ENCODE measurements at places on chromosomes 11 and 22.

GRCh38 chr11:68839911-68840641, 1.6 kb downstream of the CPT1A start:
- no peak for DNase-seq
- peak overlapping the region; percentile 91 for H3K4me3 ChIP-seq
- H3K36me3 ChIP-seq = no peaks in the 10 kb centered on the region
- no peaks in the 10 kb centered on the region for H3K27me3 ChIP-seq
- H3K4me1 ChIP-seq = peaks cover 84% of the 10 kb centered on the region

GRCh38 chr11:101567071-101567470, 16.7 kb downstream of the TRPC6 start:
- H3K36me3 ChIP-seq = no peaks in the 10 kb centered on the region
- no peak overlapping the region for H3K4me3 ChIP-seq
- no peak for DNase-seq
- no peak overlapping the region for H3K27ac ChIP-seq
- no peaks in the 10 kb centered on the region for H3K4me1 ChIP-seq

DNA sequence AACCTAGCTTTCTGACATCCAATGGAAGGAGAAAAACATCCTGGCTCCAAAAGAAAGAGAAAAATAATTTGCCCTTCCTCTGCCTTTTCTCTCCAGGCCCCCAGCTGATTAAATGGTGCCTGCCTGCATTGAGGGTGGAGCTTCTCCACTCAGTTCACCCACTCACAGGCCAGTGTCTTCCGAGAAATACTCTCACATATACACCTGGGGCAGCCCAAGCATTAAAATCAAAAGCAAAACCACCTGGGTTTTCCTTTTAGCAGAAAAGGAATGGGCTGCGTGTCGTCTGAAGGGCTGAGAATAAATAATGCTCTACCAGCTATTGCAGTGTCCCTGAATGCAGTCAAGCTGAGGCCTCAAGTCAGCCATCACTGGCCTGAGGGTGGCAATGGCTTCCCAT, 1143.8 kb upstream of the TENM4 start:
- H3K4me1 ChIP-seq = no peaks in the 10 kb centered on the region
- no peak overlapping the region for H3K4me3 ChIP-seq
- no peak for DNase-seq

DNA sequence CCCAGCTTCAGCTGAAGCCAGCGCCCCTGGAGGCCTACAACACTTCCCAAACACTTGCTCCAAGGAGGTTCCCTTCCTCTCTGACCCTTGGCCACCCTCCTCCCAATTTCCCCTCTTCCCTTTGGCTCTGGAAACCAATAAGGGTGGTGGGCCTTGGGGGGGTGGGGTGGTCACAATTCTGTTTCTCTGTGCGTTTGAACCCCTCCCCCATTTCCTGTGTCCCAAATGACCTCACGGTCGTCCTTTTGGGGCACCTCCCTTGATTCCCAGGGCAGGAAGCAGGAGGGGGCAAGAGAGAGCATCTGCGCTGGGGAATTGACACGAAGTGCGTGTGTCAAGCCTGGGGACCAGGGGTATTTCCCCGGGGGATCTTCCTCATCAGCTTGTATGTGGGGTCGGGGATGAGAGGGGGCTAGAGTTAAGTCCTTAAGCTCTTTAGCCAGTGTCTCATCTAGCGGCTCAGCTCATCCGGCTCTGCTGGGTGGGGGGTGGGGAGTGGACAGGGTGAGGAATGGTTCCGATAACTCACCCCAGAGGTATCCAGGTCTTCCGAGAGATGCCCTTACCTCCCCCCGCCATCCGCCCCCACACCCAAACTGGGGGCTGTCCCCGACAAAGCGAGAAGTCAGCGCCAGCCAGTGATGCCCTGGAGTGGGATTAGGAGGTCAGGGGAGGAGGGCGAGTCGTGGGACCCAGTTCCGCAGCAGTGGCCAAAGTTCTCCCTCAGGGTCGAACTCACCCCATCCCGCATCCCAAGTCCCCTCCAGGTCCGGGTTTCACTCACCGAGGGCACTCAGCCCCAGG, 587 bp downstream of the ESAM start:
- no peaks in the 10 kb centered on the region for H3K36me3 ChIP-seq
- peaks cover 56% of the 10 kb centered on the region for H3K4me1 ChIP-seq
- peak overlapping the region; percentile 99 for H3K27ac ChIP-seq
- peaks cover 57% of the 10 kb centered on the region for H3K27me3 ChIP-seq

DNA sequence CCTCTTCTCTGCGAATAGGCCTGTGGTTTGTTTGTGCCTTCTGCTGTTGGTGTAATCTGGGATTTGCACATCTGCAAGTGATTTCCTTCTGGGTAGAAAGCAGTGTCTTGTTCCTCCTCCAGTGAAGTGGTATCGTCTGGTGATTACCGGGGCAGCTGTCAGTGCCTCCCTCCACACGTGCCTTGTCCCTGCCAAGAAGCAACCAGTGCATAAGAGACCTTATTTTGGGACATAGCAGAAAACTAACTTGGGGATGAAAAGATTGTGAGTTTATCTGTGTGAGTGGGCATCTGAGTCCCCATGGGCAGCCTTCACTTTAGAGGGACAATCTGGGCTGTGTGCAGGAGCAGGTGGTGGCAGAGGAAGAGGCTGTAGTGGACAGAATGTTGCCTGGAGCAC, 71.5 kb upstream of the SORL1-AS1 start:
- DNase-seq = no peak
- no peaks in the 10 kb centered on the region for H3K36me3 ChIP-seq
- H3K4me3 ChIP-seq = no peak overlapping the region
- no peak overlapping the region for H3K27ac ChIP-seq
- H3K4me1 ChIP-seq = peaks cover 11% of the 10 kb centered on the region

DNA sequence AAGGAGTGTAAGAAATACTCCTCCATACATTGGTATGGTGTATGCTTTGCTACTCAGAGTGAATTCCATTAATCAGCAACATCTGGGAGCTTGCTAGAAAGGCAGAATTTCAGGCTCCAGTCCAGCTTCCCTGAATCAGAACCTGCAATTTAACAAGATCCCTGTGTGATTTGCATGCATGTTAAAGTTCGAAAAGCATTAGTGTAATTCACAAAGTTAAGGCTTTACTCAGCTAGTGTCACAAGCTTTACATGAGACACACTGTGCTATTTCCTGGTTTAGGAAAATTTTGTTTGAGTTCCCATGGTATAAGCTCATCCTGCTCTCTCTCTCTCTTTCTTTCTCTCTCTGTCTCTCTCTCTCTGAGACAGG, 37.0 kb upstream of the HEPHL1 start:
- H3K27me3 ChIP-seq = no peaks in the 10 kb centered on the region
- no peak for DNase-seq
- no peak overlapping the region for H3K27ac ChIP-seq
- H3K36me3 ChIP-seq = no peaks in the 10 kb centered on the region
- no peak overlapping the region for H3K4me3 ChIP-seq
- no peaks in the 10 kb centered on the region for H3K4me1 ChIP-seq

DNA sequence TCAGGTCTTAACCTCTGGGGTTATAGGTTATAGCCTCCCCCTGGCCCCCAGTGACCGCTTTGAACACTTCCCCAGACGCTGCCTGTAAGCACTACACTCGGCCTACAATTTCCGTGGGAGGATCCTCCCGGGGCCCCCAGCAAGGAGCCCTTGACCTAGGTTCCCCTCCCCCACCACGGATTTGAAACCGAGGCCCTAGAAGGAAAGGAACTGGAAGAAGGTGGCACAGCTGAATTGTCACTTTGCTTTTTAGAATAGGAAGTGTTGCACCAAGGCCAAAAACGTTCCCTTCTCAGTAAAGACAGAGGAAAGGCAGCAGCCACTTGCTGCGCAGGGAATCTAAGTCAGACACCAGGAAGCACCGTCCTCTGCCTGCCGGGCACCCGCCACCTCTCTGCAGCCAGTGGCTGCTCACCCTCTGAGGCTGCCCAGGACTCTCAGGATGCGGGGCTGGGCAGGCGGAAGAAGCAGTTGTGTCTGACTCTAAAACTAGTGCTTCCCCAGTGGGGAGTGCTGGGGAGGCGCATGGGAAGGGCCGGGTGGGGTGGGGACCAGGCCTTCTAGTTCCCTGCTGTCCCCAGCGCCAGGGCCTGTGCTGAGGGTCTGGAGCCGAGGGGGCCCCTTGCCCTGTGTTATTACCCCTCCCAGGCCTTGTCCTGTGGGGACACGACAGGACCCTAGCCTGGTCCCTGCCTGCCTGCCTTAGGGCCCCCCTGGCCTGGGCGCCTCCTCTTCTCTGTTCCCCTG, 7.9 kb upstream of the FLRT1 start:
- H3K27ac ChIP-seq = no peak overlapping the region
- no peak for DNase-seq
- no peaks in the 10 kb centered on the region for H3K27me3 ChIP-seq
- H3K36me3 ChIP-seq = no peaks in the 10 kb centered on the region

GRCh38 chr11:7160814-7161489, 72.2 kb downstream of the RBMXL2 start:
- H3K27ac ChIP-seq = no peak overlapping the region
- H3K4me1 ChIP-seq = no peaks in the 10 kb centered on the region
- H3K27me3 ChIP-seq = peaks cover 3% of the 10 kb centered on the region
- no peaks in the 10 kb centered on the region for H3K36me3 ChIP-seq
- no peak for DNase-seq
- no peak overlapping the region for H3K4me3 ChIP-seq

DNA sequence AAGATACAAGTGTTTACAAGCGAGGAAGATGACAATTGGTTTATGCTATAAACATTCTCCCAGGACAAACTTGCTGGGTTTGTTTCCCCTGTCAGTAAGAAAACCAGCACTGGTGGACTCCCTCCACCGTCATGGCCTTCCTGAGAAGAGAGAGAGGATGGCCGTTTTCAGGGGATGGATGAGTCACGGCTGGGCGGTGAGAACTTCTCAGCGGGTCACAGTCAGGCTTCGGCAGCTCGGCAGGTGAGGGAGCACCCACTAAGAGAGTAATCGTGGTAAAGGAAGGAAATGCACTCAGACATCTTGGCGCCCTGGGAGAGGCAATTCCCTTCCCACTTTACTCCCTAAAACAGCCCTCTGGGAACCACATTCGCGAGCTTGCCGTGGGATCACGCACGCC, 83.9 kb downstream of the NCAM1 start:
- no peaks in the 10 kb centered on the region for H3K27me3 ChIP-seq
- no peaks in the 10 kb centered on the region for H3K4me1 ChIP-seq
- no peaks in the 10 kb centered on the region for H3K36me3 ChIP-seq

GRCh38 chr11:15216678-15217077, 102.0 kb downstream of the INSC start:
- no peak overlapping the region for H3K4me3 ChIP-seq
- no peaks in the 10 kb centered on the region for H3K36me3 ChIP-seq
- no peaks in the 10 kb centered on the region for H3K27me3 ChIP-seq
- H3K4me1 ChIP-seq = no peaks in the 10 kb centered on the region
- H3K27ac ChIP-seq = no peak overlapping the region
- DNase-seq = no peak

- H3K4me3 ChIP-seq = no peak overlapping the region
- H3K4me1 ChIP-seq = no peaks in the 10 kb centered on the region
- peaks cover 8% of the 10 kb centered on the region for H3K27me3 ChIP-seq
- no peak for DNase-seq
- no peak overlapping the region for H3K27ac ChIP-seq
These were observed 11.8 kb upstream of the IGLL1 start for GRCh38 chr22:23591846-23592245.

GRCh38 chr11:1853376-1854131, 670 bp downstream of the LSP1 start:
- H3K27ac ChIP-seq = no peak overlapping the region
- no peaks in the 10 kb centered on the region for H3K36me3 ChIP-seq
- no peak overlapping the region for H3K4me3 ChIP-seq
- no peak for DNase-seq
- peaks cover 60% of the 10 kb centered on the region for H3K4me1 ChIP-seq
- H3K27me3 ChIP-seq = no peaks in the 10 kb centered on the region

GRCh38 chr22:41966607-41967240, 2.5 kb upstream of the SEPTIN3 start:
- H3K4me3 ChIP-seq = no peak overlapping the region
- no peaks in the 10 kb centered on the region for H3K4me1 ChIP-seq
- peaks cover 9% of the 10 kb centered on the region for H3K27me3 ChIP-seq
- H3K36me3 ChIP-seq = no peaks in the 10 kb centered on the region
- DNase-seq = no peak
- no peak overlapping the region for H3K27ac ChIP-seq

GRCh38 chr11:2744166-2744565, 44.4 kb upstream of the KCNQ1OT1 start:
- H3K4me3 ChIP-seq = no peak overlapping the region
- peaks cover 8% of the 10 kb centered on the region for H3K4me1 ChIP-seq
- H3K36me3 ChIP-seq = no peaks in the 10 kb centered on the region
- H3K27ac ChIP-seq = no peak overlapping the region

GRCh38 chr11:32172848-32173834, 82.3 kb downstream of the RCN1 start:
- no peak overlapping the region for H3K4me3 ChIP-seq
- peak overlapping the region; percentile 4 for H3K27ac ChIP-seq
- H3K27me3 ChIP-seq = no peaks in the 10 kb centered on the region
- DNase-seq = peak; percentile 67
- peaks cover 5% of the 10 kb centered on the region for H3K4me1 ChIP-seq

- no peak overlapping the region for H3K4me3 ChIP-seq
- H3K36me3 ChIP-seq = no peaks in the 10 kb centered on the region
- no peaks in the 10 kb centered on the region for H3K4me1 ChIP-seq
- H3K27me3 ChIP-seq = no peaks in the 10 kb centered on the region
- no peak overlapping the region for H3K27ac ChIP-seq
- DNase-seq = no peak
These were observed 411.6 kb upstream of the ANO3 start for GRCh38 chr11:25920356-25920755.

- H3K4me3 ChIP-seq = no peak overlapping the region
- no peaks in the 10 kb centered on the region for H3K27me3 ChIP-seq
- no peaks in the 10 kb centered on the region for H3K4me1 ChIP-seq
- no peaks in the 10 kb centered on the region for H3K36me3 ChIP-seq
- H3K27ac ChIP-seq = no peak overlapping the region
- DNase-seq = no peak
These were observed 452.7 kb upstream of the CCDC179 start for GRCh38 chr11:23313001-23313400.

GRCh38 chr11:74464746-74465145, 2.6 kb downstream of the KCNE3 start:
- peaks cover 51% of the 10 kb centered on the region for H3K4me1 ChIP-seq
- no peak for DNase-seq
- H3K36me3 ChIP-seq = no peaks in the 10 kb centered on the region
- no peak overlapping the region for H3K4me3 ChIP-seq
- H3K27ac ChIP-seq = peak overlapping the region; percentile 18
- no peaks in the 10 kb centered on the region for H3K27me3 ChIP-seq

Measured in heart right ventricle (tissue), 16 donors.